Activated naive CD4-positive, alpha-beta T cell treated with anti-CD3 and anti-CD28 coated beads, Interleukin-2, amount 10 ng/mL, durations not matched to agents 7 days and 5 days (primary cell): ENCODE measurements at places on chromosomes 6 and 20.

GRCh38 chr20:37596890-37597536 lies 69.3 kb upstream of the BLCAP start:
- no peak for DNase-seq

DNA sequence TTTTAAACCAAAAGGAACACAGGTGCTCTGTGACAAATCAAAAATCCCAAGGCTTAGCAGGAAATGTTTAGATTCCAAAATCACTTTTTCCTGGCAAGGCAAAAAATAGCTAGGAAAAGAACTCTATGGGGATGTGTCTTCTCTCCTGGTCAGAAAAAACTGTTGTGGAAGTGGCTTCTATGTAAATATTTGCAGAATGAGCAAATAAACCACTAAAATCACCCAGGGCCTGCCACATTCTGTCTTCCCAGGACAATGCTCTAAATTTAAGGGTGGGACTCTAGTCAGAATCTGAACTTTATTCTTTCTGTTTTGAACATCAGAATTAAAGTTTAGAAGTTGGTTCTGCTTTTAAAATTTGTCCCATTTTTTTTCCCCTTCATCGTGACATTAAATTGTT lies 29.3 kb downstream of the GCM1 start:
- DNase-seq, result no peak

GRCh38 chr6:125748406-125749172 lies 843 bp upstream of the HEY2 start:
- DNase-seq, result no peak

DNA sequence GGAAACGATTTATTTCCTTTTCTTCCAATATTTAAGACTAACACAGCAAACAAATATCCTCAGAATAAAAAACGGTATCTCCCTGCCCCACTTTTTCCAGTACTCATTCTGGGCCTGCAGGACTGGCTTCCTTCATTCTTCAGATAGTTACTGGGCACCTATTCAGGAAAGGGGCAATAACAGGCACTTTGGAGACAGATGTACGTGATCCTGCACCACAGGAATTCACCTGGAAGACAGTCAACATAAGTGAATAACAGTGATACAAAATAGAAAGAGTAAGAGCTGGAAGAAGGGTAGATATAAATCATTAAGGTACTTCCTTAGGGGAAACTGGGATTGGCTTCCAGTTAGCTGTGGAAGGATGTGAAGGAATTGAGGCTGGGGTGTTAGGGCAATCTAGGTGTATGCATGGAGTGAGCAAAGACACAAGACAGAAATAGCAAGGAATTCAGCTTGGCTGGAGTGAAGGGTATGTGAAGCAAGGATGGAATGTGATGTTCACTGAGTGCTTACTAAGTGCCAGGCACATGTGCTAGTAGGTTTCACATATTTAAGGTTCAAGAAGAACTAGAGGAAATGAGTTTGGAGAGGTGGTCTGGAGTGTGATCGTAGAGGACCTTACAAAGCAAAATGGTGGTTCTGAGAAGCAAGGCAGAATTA lies 49.3 kb upstream of the FAM83C start:
- no peak for DNase-seq

- no peak for DNase-seq
These were observed 238.3 kb downstream of the DOK5 start for GRCh38 chr20:54713727-54714126.

DNA sequence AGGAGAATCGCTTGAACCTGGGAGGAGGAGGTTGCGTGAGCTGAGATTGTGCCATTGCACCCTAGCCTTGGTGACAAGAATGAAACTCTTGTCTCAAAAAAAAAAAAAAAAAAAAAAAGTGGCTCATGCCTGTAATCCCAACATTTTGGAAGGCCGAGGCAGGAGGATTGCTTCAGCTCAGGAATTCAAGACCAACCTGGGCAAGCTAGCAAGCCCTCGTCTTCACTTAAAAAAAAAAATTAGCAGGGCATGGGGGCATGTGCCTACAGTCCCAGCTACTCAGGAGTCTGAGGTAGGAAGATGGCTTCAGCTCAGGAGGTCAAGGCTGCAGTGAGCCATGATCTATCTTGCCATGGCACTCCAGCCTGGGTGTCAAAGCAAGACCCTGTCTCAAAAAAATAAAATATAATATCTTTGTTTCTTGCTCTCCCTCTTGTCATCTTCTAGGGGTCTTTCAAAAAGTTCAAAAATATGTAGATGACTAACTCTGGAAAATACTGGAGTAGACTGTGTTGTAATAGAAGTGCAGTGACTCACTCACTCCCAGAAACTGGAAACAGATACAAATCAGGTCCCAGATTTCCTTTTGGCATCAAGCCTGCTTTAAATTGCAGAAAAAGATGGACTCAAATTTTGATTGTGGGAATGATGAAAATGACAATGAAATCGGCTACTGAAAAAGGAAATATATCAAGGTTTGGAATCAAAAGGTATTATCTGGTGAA lies 2.8 kb upstream of the GINM1 start:
- DNase-seq, result no peak

- DNase-seq, result no peak
These were observed 254.7 kb downstream of the SMOC2 start for GRCh38 chr6:168695701-168696100.

GRCh38 chr6:47733879-47734558 lies 35.6 kb downstream of the ADGRF4 start:
- no peak for DNase-seq

DNA sequence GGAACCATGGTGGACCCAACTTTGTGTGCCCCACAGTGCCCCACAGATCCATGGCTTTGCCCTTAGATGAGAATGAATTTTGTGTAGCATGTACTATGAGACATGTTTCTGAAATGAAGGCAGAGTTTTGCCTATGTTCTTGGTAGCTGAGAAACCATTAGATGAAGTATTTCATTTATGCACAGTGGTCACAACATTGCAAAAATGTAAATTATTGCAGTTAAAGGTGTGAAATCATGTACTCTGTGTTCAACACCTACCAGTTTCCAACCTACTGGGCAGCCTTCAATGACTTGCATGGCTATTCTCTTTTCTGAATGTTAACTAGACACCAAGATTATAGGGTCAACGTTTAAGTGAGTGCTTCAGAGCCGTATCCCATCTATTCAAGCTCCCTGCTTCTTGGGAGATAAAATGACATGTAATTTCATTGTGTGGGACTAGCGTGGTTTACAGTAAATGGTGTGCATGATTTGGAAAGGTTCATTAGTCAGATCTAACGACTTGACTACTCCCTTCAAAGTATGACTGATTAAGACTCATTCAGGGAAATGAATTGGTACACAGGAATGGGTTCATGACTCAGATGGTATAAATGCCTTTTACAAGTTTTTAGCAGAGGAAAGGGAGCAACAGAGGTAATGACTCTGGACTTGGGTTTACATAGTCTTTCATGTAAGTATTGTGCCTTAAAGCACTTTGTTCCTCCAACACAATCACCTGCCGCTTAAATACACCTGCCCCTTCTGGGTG lies 106.1 kb upstream of the AKIRIN2 start:
- DNase-seq, result no peak

DNA sequence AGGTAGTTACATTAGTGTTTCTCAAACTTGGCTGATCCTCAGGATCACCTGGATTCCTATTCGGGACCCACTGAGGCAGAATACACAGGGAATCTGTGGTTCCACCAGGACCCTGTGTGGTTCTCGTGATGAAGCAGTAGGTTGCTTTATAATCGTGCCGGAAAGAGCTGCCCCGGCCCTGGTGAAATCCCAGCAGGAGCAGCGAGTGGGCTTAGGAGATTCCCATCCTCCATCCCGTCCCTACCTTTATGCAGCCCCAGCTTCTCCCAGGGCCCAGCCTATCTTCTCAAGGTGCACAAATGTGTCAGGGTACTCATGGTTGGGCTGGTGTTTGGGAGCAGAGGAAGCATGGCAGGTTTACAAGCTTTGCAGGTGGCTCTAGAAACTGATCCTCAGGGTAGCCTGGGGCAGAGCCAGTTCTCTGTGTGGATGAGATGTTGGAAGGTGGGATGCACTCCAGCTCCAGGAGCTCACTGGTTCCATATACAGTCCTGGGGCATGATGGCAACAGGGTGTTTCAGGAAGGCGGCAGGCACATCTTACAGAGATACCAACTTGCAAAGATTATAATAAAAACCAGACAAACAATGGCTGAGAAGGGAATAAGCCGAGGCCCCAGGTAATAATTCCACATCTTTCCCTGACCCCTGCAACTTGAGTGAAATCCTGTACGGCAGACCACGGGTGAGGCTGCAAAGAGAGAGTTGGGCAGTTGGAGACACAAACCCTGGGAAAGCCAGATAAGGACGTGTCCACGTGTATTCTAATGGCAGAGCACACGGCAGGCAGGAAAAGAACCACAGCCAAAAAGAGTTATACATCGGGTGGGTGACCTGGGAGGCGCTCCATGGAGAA lies 5.9 kb downstream of the SLC22A1 start:
- DNase-seq, result no peak

- DNase-seq, result no peak
These were observed 80.7 kb upstream of the RIN2 start for GRCh38 chr20:19677336-19677735.

- no peak for DNase-seq
These were observed 28.1 kb downstream of the ALDH8A1 start for GRCh38 chr6:134921721-134922261.

DNA sequence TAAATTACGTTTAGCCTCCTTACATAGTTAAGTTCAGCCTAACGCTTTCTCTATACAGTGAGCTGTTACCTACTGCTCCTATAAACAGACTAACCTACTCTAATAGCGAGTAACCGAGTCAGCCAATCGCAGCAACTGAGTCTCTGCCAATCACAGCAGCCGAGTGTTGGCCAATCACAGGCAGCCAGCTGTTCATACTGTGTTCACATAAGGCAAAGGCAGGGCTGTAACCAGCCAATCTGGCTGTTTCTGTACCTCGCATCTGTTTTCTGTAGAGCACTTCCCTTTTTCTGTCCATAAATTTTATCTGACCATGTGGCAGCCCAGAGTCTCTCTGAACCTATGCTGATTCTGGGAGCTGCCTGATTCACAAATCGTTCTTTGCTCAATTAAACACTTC lies 263.9 kb upstream of the JARID2 start:
- no peak for DNase-seq

GRCh38 chr20:4256874-4257273 lies 241.5 kb upstream of the RNF24 start:
- DNase-seq, result no peak

- no peak for DNase-seq
These were observed 791 bp downstream of the ADGRG6 start for GRCh38 chr6:142302421-142303175.

- DNase-seq, result no peak
These were observed 207.7 kb upstream of the JARID2 start for GRCh38 chr6:15038013-15038791.

GRCh38 chr20:17628101-17628841 lies 53.8 kb downstream of the RRBP1 start:
- no peak for DNase-seq

- no peak for DNase-seq
These were observed 37.1 kb downstream of the PHF3 start for GRCh38 chr6:63672582-63673129.

GRCh38 chr20:13318871-13319521 lies 97.9 kb downstream of the ISM1 start:
- no peak for DNase-seq

DNA sequence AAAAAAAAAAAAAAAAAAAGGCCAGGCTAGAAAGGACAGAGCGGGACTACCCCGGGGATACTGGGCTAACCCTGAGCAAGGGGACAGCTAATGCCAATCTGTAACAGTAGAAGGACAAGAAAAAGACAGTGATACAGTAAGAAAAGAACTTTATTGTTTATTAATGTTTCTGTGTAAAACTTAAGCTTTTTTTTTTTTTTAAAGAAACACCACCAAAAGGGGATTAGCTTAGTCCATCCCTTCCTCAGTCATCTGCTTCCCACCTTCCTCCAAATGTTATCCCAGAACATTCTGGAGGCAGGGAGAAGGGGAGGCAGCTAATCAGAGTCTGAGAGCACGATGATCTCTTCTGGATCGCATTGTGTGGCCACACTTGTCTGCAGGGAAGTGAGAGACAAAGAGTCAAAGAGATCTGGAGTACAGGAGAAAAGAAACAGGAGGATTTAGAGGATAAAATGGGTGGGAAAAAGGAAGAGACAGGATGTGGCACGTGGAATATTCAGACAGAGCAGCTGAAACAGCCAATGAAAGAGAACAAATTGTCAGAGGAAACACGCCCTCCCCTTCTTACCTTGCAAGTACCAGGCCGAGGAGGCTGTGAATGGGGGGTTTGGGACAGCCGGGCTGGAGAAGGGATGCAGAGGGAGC lies 1.0 kb upstream of the ZBTB22 start:
- no peak for DNase-seq

- DNase-seq, result no peak
These were observed 178.9 kb upstream of the MYLIP start for GRCh38 chr6:15949982-15950381.

- peak; percentile 56 for DNase-seq
These were observed 37.8 kb downstream of the RAB44 start for GRCh38 chr6:36735110-36736071.

- DNase-seq, result no peak
These were observed 50.8 kb downstream of the CNR1 start for GRCh38 chr6:88115307-88115706.

GRCh38 chr6:155041741-155042279 lies 46.7 kb downstream of the TIAM2 start:
- no peak for DNase-seq

DNA sequence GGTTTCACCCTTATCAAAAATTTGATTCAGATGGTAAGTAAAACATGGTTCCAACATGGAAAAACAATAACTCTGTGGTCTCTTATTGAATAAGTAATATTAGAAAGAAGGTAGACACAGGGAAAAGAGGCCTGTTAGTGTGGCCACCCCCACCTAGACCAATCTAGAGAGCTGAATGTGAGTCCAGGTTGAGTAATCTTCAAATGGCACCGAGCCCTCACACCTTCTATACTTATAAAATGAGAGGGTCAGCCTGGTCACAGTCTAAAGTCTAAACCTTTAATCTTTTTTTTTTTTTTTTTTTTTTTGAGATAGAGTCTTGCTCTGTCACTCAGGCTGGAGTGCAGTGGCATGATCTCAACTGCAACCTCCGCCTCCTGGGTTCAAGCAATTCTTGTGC lies 6.9 kb downstream of the FAM184A start:
- DNase-seq, result no peak

GRCh38 chr6:1039746-1040145 lies 272.2 kb upstream of the FOXQ1 start:
- no peak for DNase-seq

GRCh38 chr6:97563529-97563928 lies 280.5 kb upstream of the MMS22L start:
- no peak for DNase-seq

GRCh38 chr20:57080796-57081195 lies 185.6 kb downstream of the BMP7 start:
- DNase-seq, result no peak

- DNase-seq, result no peak
These were observed 422.2 kb upstream of the PLCB4 start for GRCh38 chr20:8646716-8647115.

DNA sequence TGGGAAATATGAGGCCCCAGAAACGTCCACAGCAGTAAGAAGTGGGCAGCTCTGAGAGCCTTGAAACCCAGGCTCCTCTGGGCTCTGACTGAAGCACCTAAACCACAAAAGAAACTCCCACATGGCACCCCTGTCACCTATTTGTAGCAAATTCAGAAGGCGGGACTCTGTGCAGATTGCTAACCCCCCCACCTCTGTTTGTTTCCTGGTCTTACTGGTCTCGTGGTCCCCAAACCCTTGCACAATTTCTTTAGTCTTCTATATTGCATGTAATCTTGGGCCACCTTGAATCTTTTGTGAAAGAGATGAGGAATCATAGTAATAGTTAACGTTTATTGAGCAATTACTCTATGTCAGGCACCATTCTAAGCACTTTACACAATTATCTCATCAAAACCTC lies 154.3 kb downstream of the PREX1 start:
- DNase-seq, result no peak
